ENCODE measurements at places on chromosomes 11 and 22.

- DNase-seq = no peak
These were observed 4.7 kb downstream of the YDJC start for GRCh38 chr22:21624880-21625791.

DNA sequence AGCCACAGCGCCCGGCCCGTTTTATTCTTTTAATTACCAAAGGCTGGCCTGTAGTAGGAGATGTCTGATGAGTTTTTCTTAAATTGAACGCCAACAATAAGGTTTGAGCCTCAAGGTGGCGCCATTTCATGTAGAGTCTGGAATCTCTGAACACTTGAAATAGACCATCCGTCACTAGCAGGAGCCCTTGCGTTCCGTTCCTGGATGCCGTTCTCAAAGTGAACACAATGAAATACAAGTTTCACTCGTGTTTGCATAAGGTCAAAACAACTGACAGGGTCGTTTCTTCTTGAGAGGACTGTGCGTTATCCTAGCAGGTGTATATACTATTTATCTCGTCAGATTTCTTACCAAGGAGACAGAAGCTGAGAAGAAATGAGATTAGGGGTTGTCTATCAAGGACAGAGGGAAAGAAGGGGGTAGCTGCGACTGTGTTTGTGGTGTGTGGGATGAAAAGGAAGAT is 18.7 kb upstream of the SCGB1D1 start:
- peak; percentile 76 for DNase-seq

DNA sequence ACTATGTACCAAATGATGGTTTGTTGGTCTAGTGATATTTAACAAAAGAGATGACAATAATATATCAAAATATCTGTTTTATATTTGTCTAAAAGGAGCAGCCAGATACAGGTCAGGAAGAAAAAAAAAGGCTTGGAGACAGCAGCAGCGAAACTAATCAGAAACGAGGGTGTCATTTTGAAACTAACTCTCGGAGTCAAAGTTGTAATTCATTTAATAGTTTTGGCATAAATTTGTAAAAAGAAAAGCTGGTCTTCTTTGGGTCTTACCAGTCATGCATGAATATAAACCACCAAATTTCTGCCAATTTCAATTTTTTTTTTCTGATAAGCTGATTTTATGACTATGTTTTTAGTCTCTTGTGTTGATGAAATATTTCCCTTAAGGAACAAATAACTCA is 25.5 kb downstream of the NPAT start:
- DNase-seq = no peak

- no peak for DNase-seq
These were observed 1290.4 kb downstream of the BRD1 start for GRCh38 chr22:48537343-48537680.

DNA sequence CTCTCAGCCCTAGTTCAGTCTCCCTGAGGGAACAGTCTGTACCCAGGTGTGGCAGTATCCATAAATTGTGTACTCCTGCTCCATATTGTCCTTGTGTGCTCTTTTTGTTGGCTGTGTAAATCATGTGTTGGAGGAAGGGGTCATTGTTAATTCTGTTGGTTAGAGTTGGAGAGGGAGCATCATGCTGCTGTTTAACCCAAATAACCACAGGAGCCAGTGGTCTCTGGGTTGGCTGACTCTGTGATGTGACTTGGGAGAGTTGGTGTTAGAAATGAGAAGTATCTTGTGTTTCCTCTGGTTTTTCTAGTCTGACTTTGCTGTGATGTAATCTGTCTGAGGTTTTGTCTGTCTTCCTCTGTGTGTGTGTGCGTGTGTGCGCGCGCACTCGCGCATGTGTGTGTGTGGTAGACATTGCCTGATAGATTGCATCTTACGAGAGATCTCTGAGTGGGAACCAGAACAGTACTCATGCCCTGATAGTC is 30.5 kb downstream of the CTNND1 start:
- DNase-seq = peak; percentile 86

GRCh38 chr11:1298695-1299492 is 10.5 kb downstream of the TOLLIP start:
- no peak for DNase-seq

- peak; percentile 69 for DNase-seq
These were observed 19.5 kb downstream of the IL17REL start for GRCh38 chr22:49992921-49993648.

DNA sequence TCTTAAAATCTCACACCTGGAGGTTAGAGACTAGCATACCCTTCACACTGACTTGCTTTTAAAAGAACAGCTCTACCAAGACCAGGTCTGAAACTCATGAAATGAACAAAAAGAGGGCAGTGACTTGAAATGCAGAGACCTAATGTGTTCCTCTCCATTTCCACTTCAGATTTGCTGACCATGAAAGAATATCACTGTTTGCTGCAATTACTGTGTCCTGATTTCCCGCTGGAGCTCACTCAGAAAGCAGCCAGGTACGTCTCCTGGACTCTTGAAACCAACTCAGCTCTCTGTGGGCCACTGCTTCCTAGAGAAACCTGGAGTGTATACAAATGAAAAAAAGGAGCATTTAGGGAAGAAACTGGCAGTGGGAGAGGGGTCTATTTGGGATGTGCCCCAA is 39.2 kb downstream of the ARFGAP2 start:
- DNase-seq = no peak

DNA sequence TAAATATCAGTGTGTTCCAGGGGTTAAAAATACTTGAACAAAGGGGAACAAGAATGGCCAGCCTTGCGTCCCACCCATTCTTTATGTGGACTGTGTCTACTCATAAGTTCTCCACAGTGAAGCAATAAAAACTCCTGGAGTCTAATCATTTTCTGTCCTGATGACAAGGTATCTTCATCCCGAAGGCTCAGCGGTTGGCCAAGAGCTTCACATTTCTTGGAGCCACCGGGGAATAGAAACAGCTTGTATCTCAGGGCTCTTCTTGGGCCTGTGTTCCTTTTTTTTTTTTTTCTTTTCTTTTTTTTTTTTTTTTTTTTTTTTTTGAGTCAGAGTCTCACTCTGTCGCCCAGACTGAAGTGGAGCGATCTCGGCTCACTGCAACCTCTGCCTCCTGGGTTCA is 36.8 kb upstream of the ADORA2A start:
- DNase-seq = no peak

Measured in activated CD4-positive, alpha-beta T cell treated with anti-CD3 and anti-CD28 coated beads, Interleukin-2, amount 50 U/mL, for 1 hour (primary cell).